ENCODE measurements at places on chromosomes 4 and X.

DNA sequence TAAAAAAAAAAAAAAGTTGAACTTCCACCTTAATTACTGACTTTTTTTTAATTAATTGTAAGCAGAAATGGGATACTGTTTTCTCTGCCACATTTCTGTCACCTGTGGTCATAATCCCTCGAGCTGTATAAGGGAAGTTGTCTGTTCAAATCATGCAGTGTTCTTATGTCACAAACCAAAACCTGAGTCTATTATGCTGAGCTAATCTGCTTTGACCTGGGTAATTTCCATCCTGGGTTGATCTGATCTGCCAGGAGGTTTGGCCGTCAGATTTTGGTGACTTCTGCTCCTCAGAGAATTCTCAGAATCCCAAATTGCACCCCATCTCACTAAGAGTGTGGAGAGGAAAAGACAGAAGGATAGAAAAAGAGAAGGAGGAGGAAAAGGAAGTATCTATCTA, 683.1 kb downstream of the KCTD8 start:
- no peak for DNase-seq

DNA sequence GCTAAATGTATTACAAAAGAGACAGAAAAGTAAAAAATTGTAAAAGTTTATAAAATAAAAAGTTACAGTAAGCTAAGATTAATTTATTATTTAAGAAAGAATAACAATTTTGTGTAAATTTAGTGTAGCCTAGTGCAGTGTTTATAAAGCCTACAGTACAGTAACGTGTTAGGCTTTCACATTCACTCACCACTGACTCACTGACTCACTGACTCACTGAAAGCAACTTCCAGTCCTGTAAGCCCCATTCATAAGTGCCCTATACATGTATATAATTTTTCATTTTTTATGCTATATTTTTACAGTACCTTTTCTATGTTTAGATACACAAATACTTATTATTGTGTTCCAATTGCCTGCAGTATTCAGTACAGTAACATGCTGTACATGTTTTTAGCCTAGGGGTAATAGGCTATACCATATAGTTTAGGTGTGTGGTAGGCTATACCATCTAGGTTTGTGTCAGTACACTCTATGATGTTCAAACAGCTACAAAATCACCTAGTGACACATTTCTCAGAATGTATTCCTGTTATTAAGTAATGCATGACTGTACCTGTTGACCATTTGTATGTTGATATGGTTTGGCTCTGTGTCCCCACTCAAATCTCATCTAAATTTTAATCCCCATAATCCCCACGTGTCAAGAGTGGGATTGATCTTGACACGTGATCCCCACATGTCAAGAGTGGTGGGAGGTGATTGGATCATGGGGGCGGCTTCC, 57.9 kb downstream of the CFAP299 start:
- peak; percentile 30 for DNase-seq

DNA sequence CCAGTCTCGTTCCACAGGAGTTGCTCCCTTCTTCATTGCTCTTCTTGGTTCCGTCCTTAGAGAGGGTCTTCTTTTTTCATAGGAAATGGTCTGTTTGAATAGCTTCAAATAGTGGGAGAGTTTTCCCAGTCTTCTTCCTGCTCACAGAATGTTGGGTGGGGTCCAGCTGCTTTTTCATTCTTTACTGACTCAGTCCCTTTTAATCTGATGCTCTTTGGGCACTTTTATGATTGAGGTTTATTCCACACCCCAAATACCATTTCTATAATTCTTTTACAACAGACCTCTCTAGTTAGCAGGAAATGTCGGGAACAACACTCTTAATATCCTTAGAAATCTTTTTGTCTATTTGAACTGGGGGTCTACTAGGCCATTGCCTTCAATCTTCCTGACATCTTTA, 239.5 kb downstream of the PRDM5 start:
- no peak for DNase-seq

DNA sequence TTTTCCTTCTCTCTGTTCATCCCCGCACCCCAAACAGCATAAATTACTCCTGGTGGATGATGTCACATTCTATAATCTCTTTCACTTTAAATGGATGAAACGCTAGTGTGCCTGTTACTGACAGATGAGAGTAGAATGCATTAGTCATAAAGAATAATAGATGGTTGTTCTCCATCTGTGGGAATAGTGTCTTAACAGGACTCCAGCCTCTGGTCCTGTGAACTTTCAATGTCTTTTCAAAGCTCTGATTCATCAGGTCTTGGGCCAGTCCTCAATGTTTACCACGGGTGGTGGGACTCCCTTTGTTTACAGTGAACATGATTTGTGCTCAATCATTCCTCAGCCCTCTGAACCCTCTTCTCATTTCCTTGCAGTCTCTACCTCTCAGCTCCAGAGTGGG, 182.6 kb downstream of the GABRB1 start:
- peak; percentile 49 for DNase-seq

DNA sequence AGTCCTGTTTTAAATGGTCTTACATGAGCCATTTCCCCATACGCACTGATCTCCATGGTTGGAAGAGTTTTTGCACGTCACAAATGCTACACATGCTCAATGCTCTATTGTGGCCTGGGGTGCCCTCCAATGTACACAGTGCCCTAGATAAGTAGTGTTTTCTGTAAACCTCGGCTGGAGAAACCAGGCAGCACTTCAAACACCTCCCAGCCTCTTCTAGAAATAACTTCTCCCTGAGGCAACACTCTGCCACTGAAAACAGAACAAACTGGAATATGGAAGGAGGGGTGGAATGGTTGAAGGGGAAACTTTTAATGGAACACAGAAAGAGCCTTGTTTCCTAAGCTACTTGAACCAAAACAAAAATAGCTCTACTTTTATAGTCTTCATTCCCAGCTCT, 123.9 kb upstream of the CBR4 start:
- no peak for DNase-seq

- peak; percentile 73 for DNase-seq
Measured at GRCh38 chr4:96164814-96165351, 325.0 kb downstream of the PDHA2 start.

GRCh38 chr4:6742989-6743388, 27.0 kb downstream of the BLOC1S4 start:
- DNase-seq = no peak

GRCh38 chrX:36626898-36627297, 381.3 kb upstream of the FAM47C start:
- no peak for DNase-seq

GRCh38 chr4:78369679-78370078, 181.9 kb upstream of the ANXA3 start:
- DNase-seq = no peak

- DNase-seq = no peak
Measured at GRCh38 chr4:26931451-26931850, 70.8 kb downstream of the STIM2 start.

DNA sequence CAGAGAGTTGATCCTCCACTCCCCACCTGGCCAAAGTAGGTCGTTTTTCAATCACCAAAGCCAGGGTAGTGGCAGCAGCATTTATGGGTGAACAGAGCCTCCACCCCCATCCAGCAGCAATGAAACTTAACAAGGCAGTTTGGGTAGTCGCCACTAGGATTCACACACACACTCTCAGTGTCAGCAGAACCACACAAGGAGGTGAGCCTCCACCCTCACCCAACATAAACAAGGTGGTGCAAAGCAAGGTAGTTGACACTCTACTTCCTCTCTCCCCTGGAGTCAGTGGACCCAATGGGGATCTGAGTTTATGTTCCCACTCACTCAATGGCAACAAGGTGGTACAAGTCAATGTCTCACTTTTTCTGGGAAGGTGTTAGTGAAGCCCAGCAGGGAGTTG, 50.4 kb upstream of the CCDC149 start:
- DNase-seq = no peak

DNA sequence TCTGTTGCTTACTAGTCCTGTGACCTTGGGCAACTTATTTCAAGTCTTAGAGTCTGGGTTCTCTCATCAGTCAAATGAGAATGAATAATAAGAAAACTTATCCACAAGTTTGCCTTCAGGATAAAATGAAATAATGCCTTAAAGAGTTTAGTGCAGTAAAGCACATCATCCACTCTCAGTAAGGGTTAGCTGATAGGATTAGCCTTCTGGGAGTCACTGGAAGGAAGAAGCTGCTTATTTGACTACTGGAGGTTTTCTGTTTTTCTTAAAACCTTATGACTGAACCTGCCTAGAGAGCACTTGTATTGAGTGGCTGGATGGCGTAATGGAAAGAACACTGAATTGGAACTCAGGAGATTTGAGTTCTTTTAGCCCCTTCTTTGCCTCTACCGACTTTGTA, 1.8 kb downstream of the RNF128 start:
- no peak for DNase-seq

All from fibroblast of skin of left biceps (primary cell).